Right kidney (tissue), 9 donors: ENCODE measurements at places on chromosomes 2 and 18.

- no peak for DNase-seq
Observed at GRCh38 chr2:48914477-48915089, 159.1 kb upstream of the LHCGR start.

DNA sequence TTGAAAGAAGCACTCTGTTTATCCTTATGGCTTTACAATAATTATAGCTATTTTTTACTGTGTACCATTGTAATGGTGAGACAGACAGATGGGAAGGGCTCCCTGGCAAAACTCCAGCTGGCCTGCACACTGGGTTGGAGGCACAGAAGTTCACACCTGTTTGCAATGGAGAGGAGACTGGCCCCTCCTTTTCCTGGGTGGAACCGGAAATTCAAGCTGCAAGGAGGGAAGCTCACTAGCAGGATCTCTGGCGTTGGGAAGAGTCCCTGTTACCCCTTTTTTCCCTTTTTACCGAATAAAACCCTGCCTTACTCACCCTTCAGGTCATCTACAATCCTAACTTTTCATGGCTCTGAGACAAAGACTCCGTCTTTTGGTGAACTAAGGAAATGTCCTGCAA is 100.3 kb upstream of the TFPI start:
- no peak for DNase-seq

- no peak for DNase-seq
Observed at GRCh38 chr18:24378598-24378997, 19.0 kb downstream of the OSBPL1A start.

- DNase-seq = no peak
Observed at GRCh38 chr2:221518201-221518934, 53.7 kb downstream of the EPHA4 start.

GRCh38 chr18:22493940-22494339 is 76.2 kb upstream of the CTAGE1 start:
- no peak for DNase-seq

GRCh38 chr2:23291239-23291638 is 93.7 kb upstream of the KLHL29 start:
- DNase-seq = no peak

GRCh38 chr18:3246635-3247239 is 864 bp upstream of the MYL12A start:
- no peak for DNase-seq
